ENCODE measurements at places on chromosomes 12 and 14. TPM values are rescaled to one million over a fixed set of nuclear protein-coding genes. Genes with fewer than 3 reads are reported as not detected.

The GNG2 gene
- polyA plus RNA-seq = 13.5 TPM

The FERMT2 gene
- 122 TPM for polyA plus RNA-seq

The ZNF891 gene
- polyA plus RNA-seq = 0.26 TPM

The ENO2 gene
- polyA plus RNA-seq = 92.8 TPM

The CLEC2A gene
- not detected for polyA plus RNA-seq

The AKAP6 gene
- 0.22 TPM for polyA plus RNA-seq

The TPPP2 gene
- not detected for polyA plus RNA-seq

GRCh38 chr14:54133896-54134295, 177.3 kb upstream of the BMP4 start:
- DNase-seq = peak; percentile 59

- DNase-seq = no peak
Observed at GRCh38 chr14:106831322-106831720, 1304.9 kb downstream of the TMEM121 start.

GRCh38 chr12:64109706-64110105, 112.4 kb downstream of the KICS2 start:
- peak; percentile 44 for DNase-seq

- DNase-seq = peak; percentile 39
Observed at GRCh38 chr12:121996050-121996944, 25.4 kb upstream of the BCL7A start.

GRCh38 chr12:2266666-2267620, 214.2 kb downstream of the CACNA1C start:
- no peak for DNase-seq

DNA sequence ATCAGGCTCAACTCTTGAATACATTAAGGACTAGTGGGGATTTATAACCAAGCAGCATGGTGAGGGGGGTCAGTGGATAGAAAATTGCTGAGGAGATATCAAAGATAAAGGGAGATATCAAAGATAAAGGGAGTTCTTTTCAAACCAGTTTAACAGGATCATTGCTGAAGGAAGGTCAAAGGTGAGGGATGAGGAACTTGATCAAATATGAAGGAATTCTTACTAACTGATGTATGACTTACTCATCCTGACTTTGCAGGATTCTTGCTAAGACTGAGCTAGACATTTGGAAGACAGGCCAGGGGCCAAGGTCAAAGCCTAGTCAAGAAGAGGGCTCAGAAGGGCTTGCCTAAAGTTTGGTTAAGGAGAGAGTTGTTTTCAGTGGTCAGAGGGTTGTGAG, 4.8 kb downstream of the ABHD4 start:
- peak; percentile 57 for DNase-seq

GRCh38 chr14:103846543-103847450, 578 bp downstream of the PPP1R13B start:
- no peak for DNase-seq

- peak; percentile 1 for DNase-seq
Observed at GRCh38 chr12:20154052-20154451, 214.3 kb upstream of the PDE3A start.

- DNase-seq = peak; percentile 91
Observed at GRCh38 chr14:100761481-100761880, 34.8 kb downstream of the DLK1 start.

- DNase-seq = peak; percentile 89
Observed at GRCh38 chr12:116142936-116143898, 134.3 kb downstream of the MED13L start.

- peak; percentile 74 for DNase-seq
Observed at GRCh38 chr14:93962701-93963601, 13.4 kb downstream of the ASB2 start.

DNA sequence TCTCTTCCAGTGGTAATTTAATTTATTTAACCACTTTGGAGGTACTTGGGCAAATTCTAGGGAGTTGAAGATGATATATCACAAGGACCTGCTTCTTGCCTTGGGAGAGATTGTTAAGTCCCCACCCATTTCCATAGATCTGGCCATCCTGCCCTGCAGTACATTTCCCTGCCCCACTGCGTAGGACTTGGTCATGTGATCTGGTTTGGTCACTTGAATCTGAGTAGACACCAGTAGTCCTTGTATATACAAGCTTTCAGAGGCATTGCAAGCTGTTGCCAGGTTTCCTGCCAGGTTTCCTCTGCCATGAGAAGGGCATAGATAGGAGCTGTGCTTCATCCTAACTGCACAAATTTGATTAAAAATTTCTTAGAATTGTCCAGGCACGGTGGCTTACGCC, 200.0 kb downstream of the ADAMTS20 start:
- no peak for DNase-seq

DNA sequence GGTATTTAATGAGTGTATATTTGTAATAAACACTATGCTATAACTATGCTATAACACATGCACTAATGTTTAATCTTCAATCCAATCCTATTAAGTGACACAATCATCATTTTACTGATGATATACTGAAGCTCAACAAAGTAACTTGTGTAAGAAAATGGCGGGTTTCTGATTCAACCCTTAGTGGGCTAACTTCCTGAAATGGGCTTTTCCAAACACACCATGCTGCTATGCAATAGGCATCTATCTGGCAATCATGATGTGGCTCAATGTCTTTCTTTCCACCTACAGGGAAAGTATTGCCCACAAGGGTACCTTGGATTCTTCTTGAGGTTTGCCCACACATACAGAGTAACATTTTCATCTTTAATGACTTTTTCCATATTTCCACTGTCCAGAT, 48.3 kb downstream of the DNAI7 start:
- no peak for DNase-seq
